Diencephalon (tissue), 1 donor: ENCODE measurements at places on chromosomes 4 and X. TPM values are rescaled to one million over a fixed set of nuclear protein-coding genes. Genes with fewer than 3 reads are reported as not detected.

MND1 gene
- 9.5 TPM for total RNA-seq

CLIC2 gene
- 3.2 TPM for total RNA-seq

TENM3 gene
- total RNA-seq, result 113 TPM

SCD5 gene
- 252 TPM for total RNA-seq

SHOX gene
- 0.23 TPM for total RNA-seq

GPR82 gene
- not detected for total RNA-seq

CLDN34 gene
- total RNA-seq, result not detected

BANK1 gene
- 0.23 TPM for total RNA-seq

BMP3 gene
- total RNA-seq, result 7.6 TPM

SEC31A gene
- total RNA-seq, result 110 TPM

CPZ gene
- total RNA-seq, result 1.4 TPM

TBC1D8B gene
- 0.92 TPM for total RNA-seq

CEP135 gene
- 19.4 TPM for total RNA-seq

AREG gene
- total RNA-seq, result not detected

PGAM4 gene
- total RNA-seq, result not detected

SYTL5 gene
- 10.1 TPM for total RNA-seq

SPANXA1 gene
- not detected for total RNA-seq

STX18 gene
- 26.1 TPM for total RNA-seq

TEC gene
- total RNA-seq, result 1.2 TPM

F8A1 gene
- 3.9 TPM for total RNA-seq

DUX4 gene
- not detected for total RNA-seq

GABRB1 gene
- total RNA-seq, result 120 TPM

ATP6AP2 gene
- total RNA-seq, result 162 TPM

TMEM47 gene
- 90.2 TPM for total RNA-seq

FAT1 gene
- total RNA-seq, result 132 TPM

NDNF gene
- 11.8 TPM for total RNA-seq

PASD1 gene
- total RNA-seq, result not detected

ARR3 gene
- not detected for total RNA-seq

TMPRSS11A gene
- total RNA-seq, result not detected
